ENCODE measurements at places on chromosomes 3 and 15.
A peak's percentile ranks its signal among the peaks of the same experiment; 100 is the strongest.

DNA sequence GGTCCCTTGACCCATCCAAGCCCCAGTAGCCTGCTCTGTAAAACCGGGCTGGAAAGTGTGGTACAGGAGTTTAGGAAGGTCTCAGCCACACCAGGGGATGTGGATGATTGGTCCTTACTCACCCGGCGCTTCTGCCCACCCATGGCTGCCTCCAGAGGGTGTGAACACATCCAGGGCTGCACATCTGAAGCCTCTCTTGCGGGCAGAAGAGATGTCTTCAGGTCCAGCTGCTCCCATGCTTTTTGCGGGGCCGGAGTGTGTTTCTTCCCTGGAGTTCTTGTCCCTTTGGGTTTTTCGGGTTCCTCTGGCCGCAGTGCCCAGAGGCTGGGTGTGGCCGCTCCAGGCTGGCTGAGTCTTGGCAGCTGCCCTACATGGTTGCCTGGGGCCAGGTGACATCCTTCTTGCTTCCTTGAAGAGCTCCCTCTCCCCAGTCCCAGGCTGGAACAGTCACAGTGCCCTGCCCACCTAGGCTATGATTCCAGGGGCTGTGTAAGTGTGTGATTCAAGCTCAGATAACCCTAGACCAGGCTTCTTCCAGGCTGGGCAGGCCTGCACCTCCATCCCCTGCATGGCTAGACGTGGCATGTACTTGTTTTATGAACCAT lies 33.9 kb downstream of the HDAC11 start:
- H3K27me3 ChIP-seq = no peaks in the 10 kb centered on the region
- H3K36me3 ChIP-seq = no peaks in the 10 kb centered on the region
- H3K4me1 ChIP-seq = no peaks in the 10 kb centered on the region
- DNase-seq = no peak
- no peak overlapping the region for H3K27ac ChIP-seq
- H3K4me3 ChIP-seq = no peak overlapping the region

- no peak overlapping the region for H3K4me3 ChIP-seq
- peaks cover 47% of the 10 kb centered on the region for H3K36me3 ChIP-seq
These were observed 16.5 kb downstream of the LRRC58 start for GRCh38 chr3:120332646-120333045.

DNA sequence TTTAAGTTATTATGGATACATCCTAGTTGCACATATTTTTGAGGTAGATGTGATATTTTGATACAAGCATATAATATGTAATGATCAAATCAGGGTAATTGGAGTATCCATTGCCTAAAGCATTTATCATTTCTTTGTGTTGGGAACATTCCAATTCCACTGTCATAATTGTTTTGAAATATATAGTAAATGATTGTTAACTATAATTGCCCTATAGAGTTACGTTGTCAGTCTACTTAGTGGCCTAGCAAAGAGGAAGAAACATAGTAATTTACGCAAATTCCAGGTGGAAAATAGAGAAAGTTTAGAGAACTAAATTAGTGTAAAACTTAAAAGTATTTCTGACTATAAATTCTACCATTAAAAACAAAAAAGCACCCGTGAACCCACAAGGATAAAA lies 24.9 kb downstream of the NXPE3 start:
- H3K27me3 ChIP-seq = no peaks in the 10 kb centered on the region
- no peak for DNase-seq
- H3K4me3 ChIP-seq = no peak overlapping the region
- H3K36me3 ChIP-seq = peaks cover 31% of the 10 kb centered on the region

- no peak overlapping the region for H3K27ac ChIP-seq
- H3K36me3 ChIP-seq = no peaks in the 10 kb centered on the region
- no peaks in the 10 kb centered on the region for H3K4me1 ChIP-seq
These were observed 260.4 kb upstream of the TTC14 start for GRCh38 chr3:180341516-180341915.

GRCh38 chr3:65975032-65975431 lies 63.7 kb downstream of the MAGI1 start:
- no peak overlapping the region for H3K27ac ChIP-seq
- H3K4me1 ChIP-seq = no peaks in the 10 kb centered on the region
- H3K36me3 ChIP-seq = no peaks in the 10 kb centered on the region
- H3K4me3 ChIP-seq = no peak overlapping the region

DNA sequence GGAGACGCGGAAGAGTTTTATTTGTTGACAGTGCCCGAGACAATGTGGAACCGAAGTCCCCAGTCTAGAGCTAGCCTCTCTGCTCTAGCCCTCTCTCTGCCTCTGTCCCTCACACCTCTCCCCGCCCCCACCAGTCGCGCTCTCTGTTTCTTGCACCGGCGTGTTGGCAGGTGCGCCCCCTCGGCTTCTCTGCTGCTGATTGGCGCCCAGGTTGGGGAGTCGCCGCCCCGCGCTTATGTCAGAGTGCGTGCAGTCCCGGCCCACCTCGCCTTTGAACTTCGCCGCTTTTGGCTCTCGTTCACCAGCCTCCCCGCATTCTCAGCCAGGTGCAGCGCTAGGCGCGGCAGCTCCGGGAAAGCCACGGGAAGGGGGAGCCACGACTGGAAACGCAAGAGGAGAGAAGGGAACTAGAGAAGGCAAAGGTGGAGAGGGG lies at the start of gene SOX14:
Gene SOX14 (plus strand): TSS at position 315 of the 433 bp plus-strand sequence. CDS start 470 bp downstream, outside the sequence.
- H3K27me3 ChIP-seq = peaks cover 88% of the 10 kb centered on the region
- H3K27ac ChIP-seq = no peak within 1 kb of the TSS
- no peak within 1 kb of the TSS for H3K4me3 ChIP-seq
- H3K36me3 ChIP-seq = peaks cover 3% of the 10 kb centered on the region
- DNase-seq = no peak

DNA sequence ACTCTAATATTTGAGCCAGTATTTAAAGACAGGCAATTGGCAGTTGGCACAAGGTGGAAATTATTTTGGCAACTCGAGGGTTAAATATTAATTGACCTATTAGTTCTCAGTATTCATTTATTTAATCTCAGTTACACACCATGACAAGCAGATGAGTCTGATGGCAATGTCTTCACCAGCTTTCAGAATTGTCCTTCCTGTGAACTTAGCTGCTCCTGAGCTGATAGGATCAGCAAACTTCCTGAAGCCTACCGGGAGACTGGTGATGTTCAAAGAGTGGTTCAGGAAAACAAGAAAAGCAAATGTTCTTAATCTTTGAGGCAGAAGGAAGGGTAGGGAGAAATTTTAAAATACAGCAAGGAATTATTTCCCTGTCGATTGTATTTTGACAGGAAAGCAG lies 522.2 kb downstream of the SOX2 start:
- no peak for DNase-seq
- no peaks in the 10 kb centered on the region for H3K36me3 ChIP-seq
- H3K27ac ChIP-seq = no peak overlapping the region
- no peaks in the 10 kb centered on the region for H3K27me3 ChIP-seq
- H3K4me3 ChIP-seq = no peak overlapping the region
- no peaks in the 10 kb centered on the region for H3K4me1 ChIP-seq

- DNase-seq = no peak
- no peak overlapping the region for H3K27ac ChIP-seq
- H3K4me3 ChIP-seq = no peak overlapping the region
- H3K4me1 ChIP-seq = peaks cover 4% of the 10 kb centered on the region
- H3K36me3 ChIP-seq = no peaks in the 10 kb centered on the region
These were observed 30.7 kb downstream of the IDH3A start for GRCh38 chr15:78179906-78180305.

GRCh38 chr3:152219216-152219615 lies 49.5 kb upstream of the MBNL1 start:
- no peaks in the 10 kb centered on the region for H3K27me3 ChIP-seq
- DNase-seq = no peak
- H3K4me1 ChIP-seq = peaks cover 66% of the 10 kb centered on the region
- H3K27ac ChIP-seq = peak overlapping the region; percentile 74
- H3K4me3 ChIP-seq = peak overlapping the region; percentile 73

- no peak for DNase-seq
- no peaks in the 10 kb centered on the region for H3K36me3 ChIP-seq
- peaks cover 1% of the 10 kb centered on the region for H3K27me3 ChIP-seq
- H3K4me3 ChIP-seq = no peak overlapping the region
These were observed 89.3 kb downstream of the PLSCR2 start for GRCh38 chr3:146380046-146380445.

- H3K4me3 ChIP-seq = no peak overlapping the region
- H3K27ac ChIP-seq = no peak overlapping the region
- H3K27me3 ChIP-seq = no peaks in the 10 kb centered on the region
- no peaks in the 10 kb centered on the region for H3K4me1 ChIP-seq
These were observed 98.4 kb downstream of the NAALADL2 start for GRCh38 chr3:174957551-174958001.

- H3K4me1 ChIP-seq = peaks cover 21% of the 10 kb centered on the region
- no peak overlapping the region for H3K27ac ChIP-seq
- no peak overlapping the region for H3K4me3 ChIP-seq
- no peak for DNase-seq
- H3K27me3 ChIP-seq = no peaks in the 10 kb centered on the region
- H3K36me3 ChIP-seq = no peaks in the 10 kb centered on the region
These were observed 21.9 kb downstream of the DAPK2 start for GRCh38 chr15:64024172-64025050.

DNA sequence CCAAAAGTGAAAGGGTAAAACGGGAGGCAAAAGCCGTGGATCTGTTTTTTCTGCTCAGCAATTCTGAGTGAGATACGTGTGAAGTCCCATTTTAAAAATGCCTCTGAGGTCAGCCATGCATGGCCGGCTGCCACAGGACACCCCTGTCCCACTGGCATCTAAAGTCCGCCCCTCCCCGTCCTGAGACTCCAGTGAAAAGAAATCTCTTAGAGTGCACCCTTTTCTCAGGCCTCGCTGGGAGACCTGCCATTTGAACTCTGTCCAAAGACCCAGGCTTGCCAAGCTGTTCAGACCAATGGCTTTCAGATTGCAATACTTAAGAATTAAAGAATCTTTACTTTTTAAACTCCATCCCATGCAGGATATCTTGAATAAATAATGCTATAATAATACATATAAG lies 61.0 kb upstream of the SLC24A5 start:
- H3K4me3 ChIP-seq = no peak overlapping the region
- H3K27ac ChIP-seq = no peak overlapping the region
- no peaks in the 10 kb centered on the region for H3K36me3 ChIP-seq
- H3K4me1 ChIP-seq = no peaks in the 10 kb centered on the region
- no peak for DNase-seq
- peaks cover 2% of the 10 kb centered on the region for H3K27me3 ChIP-seq

DNA sequence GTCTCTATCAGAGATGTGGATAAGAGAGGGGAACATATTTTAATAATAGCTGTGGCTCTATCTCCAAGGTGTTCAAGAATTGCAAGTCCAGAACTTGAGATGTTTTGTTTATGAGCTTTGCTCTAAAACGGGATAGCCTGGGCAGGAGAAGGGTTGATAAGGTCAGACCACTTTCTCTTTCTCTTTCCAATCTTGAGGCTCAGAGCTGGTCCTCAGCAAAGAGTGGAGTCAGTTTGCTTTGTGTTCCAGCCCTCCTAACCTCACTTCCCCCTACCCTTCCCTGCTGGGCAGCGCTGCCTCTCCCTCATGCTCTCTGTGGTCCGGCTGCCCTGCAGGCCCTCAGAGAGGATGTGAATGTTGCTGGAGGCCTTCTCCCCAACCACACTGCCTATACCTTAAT lies 13.8 kb downstream of the KLHL6 start:
- DNase-seq = no peak
- no peaks in the 10 kb centered on the region for H3K27me3 ChIP-seq
- H3K27ac ChIP-seq = peak overlapping the region; percentile 30
- peak overlapping the region; percentile 12 for H3K4me3 ChIP-seq
- peaks cover 15% of the 10 kb centered on the region for H3K36me3 ChIP-seq

GRCh38 chr15:70558406-70559264 lies 204.7 kb downstream of the UACA start:
- H3K36me3 ChIP-seq = no peaks in the 10 kb centered on the region
- no peak overlapping the region for H3K4me3 ChIP-seq
- H3K4me1 ChIP-seq = peaks cover 9% of the 10 kb centered on the region
- no peak overlapping the region for H3K27ac ChIP-seq
- no peaks in the 10 kb centered on the region for H3K27me3 ChIP-seq
- no peak for DNase-seq

GRCh38 chr3:152519376-152519775 lies 250.6 kb downstream of the MBNL1 start:
- H3K4me1 ChIP-seq = no peaks in the 10 kb centered on the region
- H3K36me3 ChIP-seq = no peaks in the 10 kb centered on the region
- no peaks in the 10 kb centered on the region for H3K27me3 ChIP-seq
- DNase-seq = no peak
- no peak overlapping the region for H3K27ac ChIP-seq

DNA sequence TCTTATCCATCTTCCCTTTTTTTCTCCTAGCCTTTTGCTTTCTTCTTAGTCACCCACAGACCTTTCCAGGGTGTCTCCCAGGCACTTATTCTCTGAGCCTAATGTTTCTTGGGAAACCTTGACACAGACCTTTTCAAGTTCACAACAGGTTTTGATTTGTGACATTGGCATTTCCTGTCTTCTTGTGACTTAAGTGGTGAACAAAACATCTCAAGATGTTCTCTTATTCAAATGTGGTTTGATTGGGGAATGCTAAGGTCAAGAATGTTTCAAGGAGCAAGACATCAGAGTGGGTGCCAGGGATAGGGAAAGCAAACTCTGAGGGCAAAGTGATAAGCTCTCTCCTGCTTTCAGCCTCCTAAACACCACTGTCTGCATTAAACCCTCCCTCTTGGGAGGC lies 68.2 kb upstream of the GSK3B start:
- no peak overlapping the region for H3K27ac ChIP-seq
- H3K36me3 ChIP-seq = no peaks in the 10 kb centered on the region
- no peak overlapping the region for H3K4me3 ChIP-seq
- H3K27me3 ChIP-seq = peaks cover 4% of the 10 kb centered on the region
- DNase-seq = no peak

DNA sequence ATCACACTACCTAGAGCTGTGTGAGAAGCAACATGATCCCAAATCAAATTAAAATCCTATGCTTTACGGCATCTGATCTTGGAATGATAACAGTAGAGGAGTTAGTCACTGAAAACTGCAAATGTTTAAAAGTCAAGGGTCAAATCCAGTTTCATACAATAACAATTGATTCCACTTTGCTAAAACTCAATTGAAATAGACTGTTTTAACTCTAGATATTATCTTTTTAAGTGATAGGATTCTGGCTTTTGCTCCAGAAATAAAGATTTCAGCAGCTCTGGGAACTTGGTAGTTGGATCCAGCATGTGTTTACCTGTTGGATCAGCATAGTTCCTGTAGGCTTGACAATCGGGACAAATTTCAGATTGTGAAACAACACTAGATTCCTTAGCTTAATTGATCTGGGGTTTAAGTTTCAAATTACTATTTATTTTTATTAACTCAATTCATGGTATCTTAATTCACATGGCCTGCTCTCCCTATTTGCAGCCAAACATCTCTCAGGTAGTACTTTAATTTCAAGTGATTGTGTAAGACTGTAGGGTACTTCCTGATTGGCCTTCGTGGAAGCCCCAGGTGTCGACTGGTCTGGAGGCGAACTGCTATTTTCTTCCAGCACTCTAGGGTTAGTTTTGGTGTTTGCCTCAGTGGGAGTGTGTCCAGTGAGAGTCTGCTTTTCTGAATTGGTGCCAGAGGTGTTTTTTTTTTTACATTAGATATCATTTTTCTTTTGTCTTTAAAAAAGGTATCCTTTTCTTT lies 16.6 kb downstream of the NFKBIZ start:
- H3K4me1 ChIP-seq = peaks cover 36% of the 10 kb centered on the region
- H3K27ac ChIP-seq = no peak overlapping the region
- no peaks in the 10 kb centered on the region for H3K27me3 ChIP-seq
- peaks cover 17% of the 10 kb centered on the region for H3K36me3 ChIP-seq
- H3K4me3 ChIP-seq = no peak overlapping the region

GRCh38 chr15:89346516-89347231 lies 12.1 kb upstream of the POLG start:
- no peaks in the 10 kb centered on the region for H3K36me3 ChIP-seq
